ENCODE measurements at places on chromosomes 16 and 17.

- no peak for DNase-seq
Observed at GRCh38 chr17:1001640-1002411, 4.9 kb downstream of the TIMM22 start.

DNA sequence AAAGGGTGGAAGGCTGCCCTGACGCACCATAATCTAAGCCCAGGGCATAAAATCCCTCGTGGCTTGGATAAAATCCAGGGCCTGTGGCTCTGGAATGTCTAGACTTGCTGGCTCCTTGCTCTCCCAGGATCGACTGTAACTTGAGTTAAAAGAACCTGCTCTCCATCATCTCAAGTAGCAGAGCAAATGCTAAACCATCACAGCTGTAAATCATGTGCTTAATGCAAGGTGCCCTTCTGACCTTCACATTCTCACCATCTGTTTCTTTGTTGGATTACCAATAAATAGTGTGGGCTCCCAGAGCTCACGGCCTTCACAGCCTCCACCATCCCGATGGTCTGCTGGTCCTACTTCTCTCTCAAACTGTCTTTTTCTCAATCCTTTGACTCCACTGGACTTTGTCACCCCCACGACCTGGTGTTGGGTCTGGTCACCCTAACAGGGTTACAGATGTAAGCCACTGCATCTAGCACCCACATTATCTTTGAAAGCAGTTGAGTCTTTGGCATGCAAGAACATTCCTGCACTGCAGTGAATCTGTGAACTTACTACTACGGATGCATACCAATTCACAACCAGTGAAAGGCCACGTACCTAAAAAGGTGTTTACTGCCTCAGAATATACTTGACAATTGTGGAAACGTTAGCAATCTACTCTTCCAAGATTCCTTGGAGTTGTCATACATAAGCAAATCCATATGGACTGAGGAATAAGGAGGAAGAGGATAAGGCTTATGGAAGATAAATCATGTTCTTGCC lies 15.3 kb downstream of the RSL1D1 start:
- DNase-seq: no peak

DNA sequence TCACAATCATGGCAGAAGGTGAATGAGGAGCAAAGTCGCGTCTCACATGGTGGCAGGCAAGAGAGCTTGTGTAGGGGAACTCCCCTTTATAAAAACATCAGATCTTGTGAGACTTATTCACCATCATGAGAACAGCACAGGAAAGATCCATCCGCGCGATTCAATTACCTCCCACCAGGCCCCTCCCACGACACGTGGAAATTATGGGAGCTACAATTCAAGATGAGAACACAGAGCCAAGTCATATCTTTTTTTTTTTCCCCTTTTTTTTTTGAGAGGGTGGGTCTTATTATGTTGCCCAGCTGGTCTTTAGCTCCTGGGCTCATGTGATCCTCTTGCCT lies 60.0 kb downstream of the RPTOR start:
- DNase-seq: no peak

DNA sequence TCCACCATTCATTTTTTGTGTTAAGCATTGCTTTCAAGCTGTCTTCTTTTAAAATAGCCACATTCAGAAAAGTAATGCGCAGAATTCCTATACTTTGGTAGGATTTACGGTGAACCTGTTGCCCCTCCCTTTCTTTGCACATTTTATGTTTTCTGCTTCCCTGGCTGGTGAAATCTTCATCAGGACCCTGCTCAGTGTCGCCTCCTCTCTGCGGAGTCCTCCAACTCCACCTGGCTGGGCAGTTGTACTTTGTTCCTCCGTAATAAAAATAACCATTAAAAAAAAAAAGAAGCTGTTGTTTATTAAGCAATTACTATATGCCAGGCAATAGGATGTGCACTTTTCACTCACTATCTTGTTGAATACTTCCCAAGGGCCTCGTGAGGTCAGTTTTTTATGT lies 2.9 kb downstream of the UMOD start:
- DNase-seq: no peak

DNA sequence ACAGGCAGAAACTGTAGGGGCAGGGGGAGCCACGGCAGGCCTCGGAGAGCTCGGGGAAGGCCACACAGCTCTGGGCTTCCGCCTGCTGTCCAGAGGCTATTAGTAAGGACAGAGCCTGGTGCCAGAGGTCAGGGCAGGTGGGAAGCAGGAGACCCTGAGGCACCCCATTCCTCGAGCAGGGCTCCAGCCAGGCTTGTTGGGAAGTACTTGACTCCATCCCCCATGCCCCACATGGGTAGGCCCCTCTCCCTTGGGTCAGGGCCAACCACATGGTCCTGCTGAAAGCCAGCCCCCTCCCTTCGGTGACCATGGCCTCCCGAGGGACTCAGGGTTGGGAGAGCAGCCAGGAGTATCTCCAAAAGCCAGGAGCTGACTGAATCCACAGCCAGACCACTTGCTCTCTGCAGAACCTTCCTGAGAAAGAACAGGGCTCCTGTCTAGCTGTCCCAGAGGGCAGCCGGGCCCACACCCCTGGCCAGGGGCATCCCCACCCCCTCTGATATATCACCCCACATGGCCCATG lies 17.4 kb upstream of the MPRIP start:
- DNase-seq: peak; percentile 78

DNA sequence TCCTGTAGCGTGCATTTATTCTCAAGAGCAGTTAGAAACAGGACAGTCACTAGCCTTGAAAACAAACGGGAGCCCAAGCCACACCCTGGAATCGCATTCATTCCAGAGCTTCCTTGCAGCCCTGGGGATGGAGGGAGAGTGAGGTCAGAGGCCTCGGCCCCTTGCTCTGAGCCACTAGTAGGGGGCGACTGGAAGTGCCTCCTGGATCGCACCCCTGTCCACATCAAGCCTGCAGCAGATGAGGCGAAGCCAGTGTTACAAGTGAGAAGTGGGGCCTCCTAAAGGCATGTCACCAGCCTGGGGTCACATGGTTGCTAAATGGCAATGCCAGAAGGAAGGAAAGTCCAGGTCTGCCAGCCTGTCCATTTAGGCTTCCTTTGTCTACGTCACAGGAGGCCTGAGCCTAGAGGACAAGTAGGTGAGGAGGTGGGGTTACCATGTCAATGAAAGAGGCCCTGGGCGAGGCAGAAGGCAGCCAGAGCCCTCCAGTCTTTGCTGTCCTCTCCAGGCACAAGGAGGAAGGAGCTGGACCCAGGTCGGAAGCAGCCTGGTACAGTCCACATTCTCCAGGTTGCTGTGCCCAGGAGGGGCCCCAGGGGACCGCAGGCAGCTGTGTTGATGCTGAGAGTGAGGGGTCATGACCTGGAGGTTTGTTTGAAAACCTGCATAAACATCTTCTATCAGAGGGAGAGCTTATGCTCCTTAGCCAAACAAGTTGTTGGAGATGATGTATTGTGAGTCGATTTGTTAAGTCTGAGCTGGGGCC lies 3.0 kb upstream of the RCVRN start:
- DNase-seq: no peak

GRCh38 chr16:3122926-3123570 lies 10.7 kb downstream of the ZNF205 start:
- no peak for DNase-seq

- no peak for DNase-seq
Observed at GRCh38 chr16:86876499-86876898, 298.1 kb downstream of the FOXL1 start.

DNA sequence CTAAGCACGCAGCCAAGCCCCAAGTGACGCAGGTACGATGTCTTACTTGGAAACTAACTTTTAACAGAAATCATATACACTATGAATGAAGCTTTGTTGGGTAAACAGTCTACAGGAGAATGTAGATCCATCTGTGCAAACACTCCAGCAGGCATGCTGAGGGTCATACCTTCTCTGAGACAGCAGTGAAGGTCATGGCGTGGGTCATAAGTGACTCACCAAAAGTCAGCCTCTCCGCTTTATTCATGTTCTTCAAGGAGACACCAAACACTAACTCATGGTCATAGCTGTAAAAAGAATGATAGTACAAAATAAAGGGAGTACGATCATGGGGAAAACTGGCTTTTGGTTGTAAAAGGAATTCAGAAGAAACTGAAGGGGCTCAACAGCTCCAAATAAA lies 20.6 kb downstream of the BLMH start:
- no peak for DNase-seq

GRCh38 chr17:50169121-50169764 lies 3.4 kb downstream of the SGCA start:
- peak; percentile 90 for DNase-seq

DNA sequence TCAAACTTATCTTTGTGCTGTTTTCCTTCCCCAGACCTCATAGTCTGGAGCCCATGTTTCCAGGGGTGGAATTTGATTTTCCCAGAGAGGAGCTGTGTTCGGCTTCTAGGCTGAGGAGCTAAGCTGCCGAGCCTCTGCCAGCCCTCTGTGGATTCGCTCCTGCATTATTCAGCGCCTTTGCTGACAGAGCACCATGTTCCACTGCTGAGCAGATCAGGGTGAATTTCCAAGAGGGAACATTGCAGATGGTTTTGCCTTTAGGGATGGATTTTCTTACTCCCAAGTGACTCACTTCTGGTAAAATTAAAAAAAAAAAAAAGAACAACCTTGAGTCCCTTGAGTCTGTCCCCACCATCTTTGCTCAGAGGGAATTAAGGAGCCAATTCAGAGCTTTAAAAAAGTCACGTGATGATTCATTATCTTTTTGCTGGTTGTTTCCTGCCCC lies 229.5 kb downstream of the PRKCA start:
- DNase-seq: no peak

DNA sequence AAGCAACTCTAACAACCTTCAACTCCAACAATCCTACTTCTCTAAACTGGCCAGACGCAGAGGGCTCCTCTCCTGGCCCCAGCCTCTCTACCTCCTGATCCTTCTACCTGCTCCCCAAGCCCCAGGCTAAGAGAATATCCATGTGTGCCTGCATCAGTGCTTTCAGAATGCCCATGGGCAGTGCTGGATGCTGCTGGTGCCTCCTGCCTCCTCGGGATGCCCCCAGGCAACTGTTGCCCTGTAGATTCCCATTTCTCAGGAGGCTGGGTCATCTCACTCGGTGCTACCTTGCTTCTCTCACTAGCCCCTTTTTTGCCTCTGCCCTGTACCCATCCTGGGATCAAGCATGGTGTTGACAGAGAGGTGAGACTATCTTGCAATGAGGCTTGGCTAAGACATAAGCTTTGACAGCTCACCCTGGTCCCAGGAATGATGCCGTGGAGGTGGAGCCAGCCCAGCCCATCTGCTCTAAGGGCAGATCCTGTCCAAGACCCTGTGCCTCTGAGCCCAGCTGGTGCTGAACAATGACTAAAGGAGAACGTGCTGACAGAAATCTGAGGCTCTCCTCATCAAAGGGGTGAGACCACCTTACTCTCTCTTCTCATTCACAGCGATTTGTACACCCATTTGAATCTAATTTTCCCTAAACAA lies 19.4 kb upstream of the SUPT4H1 start:
- DNase-seq: no peak

- no peak for DNase-seq
Observed at GRCh38 chr17:8611619-8612298, 18.8 kb downstream of the MYH10 start.

- DNase-seq: peak; percentile 68
Observed at GRCh38 chr17:36934144-36934691, 3.1 kb upstream of the LHX1 start.

DNA sequence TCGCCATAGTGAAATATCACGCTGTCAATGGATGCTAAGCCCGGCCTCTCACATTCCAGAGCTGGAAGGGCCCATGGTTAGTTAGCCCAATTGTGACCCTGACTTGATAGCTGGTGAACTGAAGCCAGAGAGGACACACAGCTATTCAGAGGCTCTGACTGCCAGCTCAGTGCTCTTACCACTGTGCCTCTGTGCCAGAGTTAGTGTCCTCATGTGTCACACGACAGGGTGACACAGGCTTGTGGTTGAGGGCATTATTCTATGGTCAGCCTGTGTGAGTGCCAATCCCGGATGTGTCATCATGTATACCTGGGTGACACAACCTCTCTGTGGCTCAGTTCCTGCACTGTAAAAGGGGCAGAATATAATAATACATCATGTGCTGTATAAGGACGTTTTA lies 2.5 kb upstream of the MT1X start:
- no peak for DNase-seq

DNA sequence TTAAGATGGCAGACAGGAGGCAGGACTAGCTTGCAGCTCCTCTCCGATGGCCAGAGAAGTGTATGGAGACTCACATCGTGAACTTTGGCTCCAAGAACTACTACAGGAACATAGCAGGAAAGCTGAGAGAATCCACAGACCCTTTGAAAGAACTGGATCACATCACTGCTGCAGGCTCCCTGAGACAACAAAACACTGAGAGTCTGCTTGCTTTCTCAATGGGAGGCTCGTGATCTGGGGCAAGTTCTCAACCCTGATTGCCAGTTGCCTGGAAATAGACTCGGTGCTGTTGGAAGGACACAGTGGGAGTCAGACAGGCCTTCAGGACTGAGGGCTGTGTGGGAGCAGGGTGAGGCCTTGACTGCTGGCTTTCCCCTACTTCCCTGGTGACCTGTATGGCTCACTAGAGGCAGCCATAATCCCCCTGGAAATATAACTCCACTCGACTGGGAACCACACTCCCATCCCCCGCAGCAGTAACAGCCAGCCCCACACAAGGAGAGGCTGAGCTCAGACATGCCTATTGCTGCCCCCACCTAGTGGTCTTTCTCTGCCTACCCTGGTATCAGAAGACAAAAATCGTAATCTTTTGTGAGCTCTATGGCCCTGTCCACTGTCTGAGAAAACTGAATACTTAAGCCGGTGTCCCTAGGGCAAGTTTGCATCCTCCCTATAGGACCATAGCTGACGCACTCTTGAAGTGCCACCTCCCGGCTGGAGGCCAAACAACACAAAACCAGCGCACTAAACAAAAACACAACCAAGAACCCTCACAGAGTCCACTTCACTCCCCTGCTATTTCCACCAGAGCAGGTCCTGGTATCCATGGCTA lies 238.4 kb downstream of the CEP112 start:
- no peak for DNase-seq

- peak; percentile 26 for DNase-seq
Observed at GRCh38 chr17:16371742-16372141, 9.1 kb upstream of the UBB start.

GRCh38 chr17:77542011-77542410 lies 401.2 kb downstream of the SEC14L1 start:
- DNase-seq: no peak
